ENCODE measurements at places on chromosomes 2 and 18.

- DNase-seq, result peak; percentile 69
- peak overlapping the region; percentile 67 for H3K4me3 ChIP-seq
- H3K27me3 ChIP-seq, result no peaks in the 10 kb centered on the region
- peaks cover 7% of the 10 kb centered on the region for H3K36me3 ChIP-seq
- peak overlapping the region; percentile 98 for H3K27ac ChIP-seq
- peaks cover 12% of the 10 kb centered on the region for H3K4me1 ChIP-seq
These were observed 108.2 kb upstream of the CXCR4 start for GRCh38 chr2:136225950-136226835.

DNA sequence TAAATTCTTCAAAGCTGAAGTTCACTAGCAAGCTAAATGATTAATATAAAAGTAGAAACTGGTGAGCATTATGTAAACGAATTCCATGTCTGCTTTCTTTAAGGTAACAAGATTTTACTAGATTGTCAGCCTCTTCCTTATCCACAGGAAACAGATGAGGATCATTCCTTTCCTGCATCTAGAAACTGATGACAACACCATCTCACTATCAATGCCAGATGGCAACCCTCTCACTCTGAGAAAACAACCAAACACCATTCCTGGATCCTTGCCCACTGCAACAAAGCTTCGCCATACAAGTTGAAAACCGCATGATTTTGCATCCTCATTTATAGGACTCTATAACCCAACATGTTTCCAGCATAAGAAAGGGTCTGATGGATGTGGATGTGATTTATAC, 122.9 kb downstream of the ZNF521 start:
- H3K4me1 ChIP-seq, result no peaks in the 10 kb centered on the region
- no peak overlapping the region for H3K4me3 ChIP-seq
- H3K27me3 ChIP-seq, result no peaks in the 10 kb centered on the region
- H3K27ac ChIP-seq, result no peak overlapping the region
- no peak for DNase-seq

DNA sequence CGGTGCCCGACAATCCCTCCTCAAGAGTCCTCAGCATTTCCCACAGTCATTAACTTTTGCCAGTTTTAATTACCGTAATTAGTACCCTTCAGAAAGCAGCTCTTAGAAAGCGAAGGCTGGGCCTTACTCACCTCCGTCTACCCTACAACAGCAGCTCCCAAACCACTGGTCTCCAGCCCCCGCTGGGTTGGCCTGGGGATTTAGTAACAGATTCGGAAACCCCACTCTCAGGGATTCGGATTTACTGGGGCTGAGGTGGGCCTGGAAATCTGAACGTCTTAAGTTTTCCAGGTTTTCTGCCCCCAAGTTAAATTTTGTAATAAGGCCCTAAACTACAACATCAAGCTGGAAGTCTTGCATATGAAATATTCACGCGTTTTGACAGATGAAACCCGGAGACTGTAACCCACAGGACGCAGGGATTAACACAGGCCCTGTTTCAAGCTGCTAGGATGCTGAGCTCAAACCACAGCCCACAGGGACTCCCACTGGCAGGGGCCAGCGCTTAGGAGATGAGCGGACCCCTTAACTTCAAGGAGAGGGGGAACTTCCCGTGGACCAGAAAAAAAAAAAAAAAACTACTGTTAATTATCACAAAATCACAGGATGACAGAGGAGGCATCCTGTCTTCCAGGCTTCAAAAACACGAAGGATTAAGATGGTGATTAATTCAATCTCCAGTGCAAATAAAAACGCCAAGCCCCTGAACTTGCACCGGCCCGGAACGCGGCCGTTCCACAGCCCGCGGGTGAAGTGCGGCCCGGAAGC, 985 bp downstream of the ILKAP start:
- no peaks in the 10 kb centered on the region for H3K27me3 ChIP-seq
- H3K27ac ChIP-seq, result peak overlapping the region; percentile 91
- peaks cover 47% of the 10 kb centered on the region for H3K4me1 ChIP-seq
- H3K36me3 ChIP-seq, result peaks cover 11% of the 10 kb centered on the region

GRCh38 chr2:54074606-54075341, 40.6 kb upstream of the ACYP2 start:
- no peak overlapping the region for H3K27ac ChIP-seq
- no peaks in the 10 kb centered on the region for H3K4me1 ChIP-seq
- peaks cover 4% of the 10 kb centered on the region for H3K36me3 ChIP-seq
- H3K4me3 ChIP-seq, result no peak overlapping the region

DNA sequence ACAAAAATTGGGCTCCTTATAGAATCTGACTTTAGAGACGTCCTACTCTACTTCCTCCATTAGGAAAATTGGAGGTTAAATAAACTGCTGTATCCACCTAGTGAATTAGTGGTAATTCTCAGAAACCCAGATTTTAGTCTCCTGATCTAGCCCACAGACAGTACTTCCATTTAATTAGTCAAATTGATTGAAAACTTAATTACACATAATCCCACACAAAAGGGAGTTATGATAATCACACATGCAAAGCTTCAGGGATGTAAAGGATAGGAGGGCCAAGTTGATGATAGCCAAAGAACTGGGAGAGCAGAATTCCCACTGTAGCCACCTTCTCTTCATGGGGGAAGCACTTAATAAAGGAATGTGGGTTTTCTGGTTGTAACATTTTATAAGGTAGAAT, 471.9 kb downstream of the TMEM182 start:
- DNase-seq, result no peak
- H3K4me1 ChIP-seq, result no peaks in the 10 kb centered on the region
- H3K27me3 ChIP-seq, result no peaks in the 10 kb centered on the region
- H3K4me3 ChIP-seq, result no peak overlapping the region

GRCh38 chr2:27527182-27527581, 30.5 kb downstream of the GCKR start:
- H3K4me3 ChIP-seq, result no peak overlapping the region
- H3K4me1 ChIP-seq, result no peaks in the 10 kb centered on the region
- H3K27ac ChIP-seq, result no peak overlapping the region
- no peaks in the 10 kb centered on the region for H3K36me3 ChIP-seq
- DNase-seq, result no peak

GRCh38 chr2:138103156-138103555, 138.9 kb downstream of the HNMT start:
- H3K36me3 ChIP-seq, result peaks cover 3% of the 10 kb centered on the region
- H3K4me3 ChIP-seq, result no peak overlapping the region
- no peaks in the 10 kb centered on the region for H3K4me1 ChIP-seq
- DNase-seq, result no peak

GRCh38 chr2:232498452-232498851, 10.8 kb upstream of the ECEL1 start:
- H3K27me3 ChIP-seq, result peaks cover 71% of the 10 kb centered on the region
- H3K36me3 ChIP-seq, result peaks cover 3% of the 10 kb centered on the region
